NCI-H1105 (cell line): ENCODE measurements at places on chromosomes 5 and 9.

GRCh38 chr5:74599148-74599547 is 41.4 kb downstream of the ENC1 start:
- no peak for DNase-seq

DNA sequence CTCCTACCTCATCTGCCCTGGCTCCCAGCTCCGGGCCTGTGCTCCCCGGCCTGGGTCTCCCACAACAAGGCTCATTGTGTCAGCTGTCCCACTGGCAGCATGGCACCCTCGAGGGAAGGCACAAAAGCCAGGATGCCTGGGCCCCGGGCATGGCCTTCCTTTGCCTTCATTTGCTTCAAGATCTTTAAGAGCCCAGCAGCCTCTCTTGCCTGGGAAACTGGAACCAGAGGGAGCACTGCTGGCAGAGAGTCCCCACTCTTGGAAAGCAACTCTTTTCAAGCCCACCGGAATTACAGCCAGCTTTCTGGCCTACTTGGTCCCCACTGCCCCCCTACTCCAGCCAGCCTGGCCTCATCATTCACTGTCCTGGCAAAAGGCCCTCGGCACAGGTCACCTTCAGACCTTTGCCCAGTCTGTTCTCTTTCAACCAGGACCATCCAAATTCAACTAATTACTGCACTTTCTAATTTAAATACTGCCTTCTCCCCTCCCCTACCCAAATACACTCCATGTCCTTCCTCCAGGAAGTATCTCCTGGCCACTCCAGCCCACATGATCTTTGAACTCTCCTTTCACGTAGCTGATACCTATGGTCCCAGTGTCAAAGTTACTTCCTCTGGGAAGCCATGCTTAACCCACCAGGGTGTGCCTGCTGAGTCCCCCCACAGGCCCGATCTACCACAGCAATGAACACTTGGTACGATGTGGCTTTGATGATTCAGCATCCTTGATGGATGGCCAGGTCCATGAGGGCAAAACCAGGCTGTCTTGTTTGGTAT is 8.9 kb downstream of the ZER1 start:
- DNase-seq, result no peak

GRCh38 chr9:126932871-126933321 is 18.3 kb downstream of the RALGPS1 start:
- no peak for DNase-seq

DNA sequence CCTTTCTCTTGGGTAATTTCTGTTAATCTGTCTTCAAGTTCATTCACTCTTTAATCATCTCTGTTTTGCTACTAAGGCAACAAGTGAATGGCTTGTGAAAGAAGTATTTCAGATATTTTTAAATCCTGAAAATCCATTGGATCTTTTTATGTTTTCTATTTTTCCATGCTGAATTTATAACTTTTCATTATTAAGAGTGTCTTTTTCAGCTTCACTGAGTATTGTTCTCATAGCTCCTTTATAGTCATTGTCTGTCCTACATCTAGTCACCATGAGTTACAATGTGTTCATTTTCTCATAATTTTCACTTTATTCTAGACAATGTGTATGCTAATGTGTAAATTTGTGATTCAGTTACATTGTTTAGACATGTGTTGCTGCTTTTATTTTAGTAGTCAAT is 556.4 kb downstream of the TUSC1 start:
- DNase-seq, result no peak

DNA sequence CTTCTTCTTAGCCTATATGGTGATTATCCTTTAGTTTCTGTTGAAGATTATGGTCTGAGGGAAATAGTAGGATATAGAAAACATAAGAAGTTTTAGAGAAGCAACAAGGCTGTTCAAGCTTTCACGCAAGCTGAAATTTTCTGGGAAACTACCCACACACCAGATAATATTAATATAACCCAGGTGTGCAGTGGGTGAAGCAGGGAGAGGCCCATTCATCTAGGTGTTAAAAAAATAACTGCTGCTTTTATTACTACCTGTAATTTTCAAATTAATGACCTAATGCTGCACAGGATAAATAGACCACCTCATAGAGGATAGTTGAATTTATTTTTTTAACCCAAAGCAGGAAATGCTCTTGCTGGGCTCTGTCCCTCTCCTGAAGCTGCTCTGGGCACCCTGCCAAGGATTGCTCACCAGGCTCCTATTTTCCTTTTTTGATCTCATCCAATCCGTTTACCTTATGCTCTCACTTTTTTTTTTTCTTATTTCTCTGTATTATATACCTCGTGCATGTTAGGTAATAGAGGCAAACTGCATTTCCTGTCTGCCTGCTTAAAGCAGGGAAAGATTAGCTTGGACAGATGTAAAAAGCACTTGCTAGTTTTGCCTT is 124.3 kb upstream of the SLC12A2 start:
- peak; percentile 85 for DNase-seq
